Thoracic aorta (tissue), 2 donors: ENCODE measurements at places on chromosomes 4 and X. TPM values are rescaled to one million over a fixed set of nuclear protein-coding genes. Genes with fewer than 3 reads are reported as not detected.

LYAR gene
- 20.7 TPM for total RNA-seq

- DNase-seq, result no peak
Observed at GRCh38 chrX:42975906-42976305, 197.9 kb upstream of the PPP1R2C start.

DNA sequence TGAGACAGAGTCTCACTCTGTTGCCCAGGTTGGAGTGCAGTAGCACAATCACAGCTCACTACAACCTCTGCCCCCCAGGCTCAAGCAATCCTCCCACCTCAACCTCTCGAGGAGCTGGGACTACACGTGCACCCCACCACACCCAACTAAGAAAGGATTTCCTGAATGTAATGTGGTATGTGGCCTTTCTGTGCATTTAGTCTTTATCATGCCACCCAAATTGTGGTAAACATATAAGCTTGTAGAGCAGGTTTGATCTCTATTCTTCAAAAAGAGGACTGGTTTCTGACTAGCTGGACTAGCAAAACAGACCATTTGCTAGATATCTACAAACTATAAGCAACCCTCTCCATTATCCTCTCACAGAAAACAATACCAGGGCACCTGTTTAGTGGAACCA, 33.6 kb downstream of the ELOVL6 start:
- DNase-seq, result no peak

- DNase-seq, result no peak
Observed at GRCh38 chr4:2837904-2838496, 5.6 kb upstream of the ADD1 start.

- no peak for DNase-seq
Observed at GRCh38 chr4:11480683-11481082, 52.0 kb upstream of the HS3ST1 start.

DNA sequence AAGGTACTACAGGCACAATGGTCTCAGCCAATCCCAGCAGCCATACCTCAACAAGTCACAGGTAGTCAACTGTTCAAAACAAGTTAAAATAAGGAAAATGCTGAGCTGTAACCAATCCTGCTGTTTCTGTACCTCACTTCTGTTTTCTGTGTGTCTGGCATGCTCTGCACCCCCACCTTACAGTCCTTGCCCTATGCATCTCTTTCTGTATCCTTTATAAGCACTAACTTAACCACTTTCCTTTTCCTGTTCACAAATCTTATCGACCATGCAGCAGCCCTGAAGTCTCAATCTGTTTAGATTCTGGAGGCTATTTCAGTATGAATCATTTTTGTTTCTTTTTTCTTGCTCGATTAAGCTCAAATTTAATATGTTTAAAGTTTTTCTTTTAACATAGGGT, 12.5 kb upstream of the FAM13A start:
- DNase-seq, result no peak

DNA sequence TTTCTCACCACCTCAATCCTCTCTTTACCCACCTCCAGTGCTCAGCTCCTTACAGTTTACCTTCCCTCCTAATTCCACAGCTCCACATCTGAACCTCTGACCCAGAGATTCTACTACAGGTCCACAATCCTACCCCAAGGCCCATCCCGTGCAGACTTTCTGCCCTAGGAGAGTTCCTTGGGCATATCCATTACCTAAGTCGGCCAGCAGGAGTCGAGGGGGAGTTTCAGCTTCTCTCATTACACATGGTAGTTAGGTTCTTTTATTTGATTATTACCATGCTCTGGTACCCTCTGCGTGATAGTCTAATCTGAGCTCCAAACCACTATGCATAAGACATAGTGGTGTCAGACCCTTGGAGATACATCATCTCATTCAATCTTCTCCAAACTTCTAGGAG, 117.9 kb downstream of the SH3RF1 start:
- DNase-seq, result no peak

DNA sequence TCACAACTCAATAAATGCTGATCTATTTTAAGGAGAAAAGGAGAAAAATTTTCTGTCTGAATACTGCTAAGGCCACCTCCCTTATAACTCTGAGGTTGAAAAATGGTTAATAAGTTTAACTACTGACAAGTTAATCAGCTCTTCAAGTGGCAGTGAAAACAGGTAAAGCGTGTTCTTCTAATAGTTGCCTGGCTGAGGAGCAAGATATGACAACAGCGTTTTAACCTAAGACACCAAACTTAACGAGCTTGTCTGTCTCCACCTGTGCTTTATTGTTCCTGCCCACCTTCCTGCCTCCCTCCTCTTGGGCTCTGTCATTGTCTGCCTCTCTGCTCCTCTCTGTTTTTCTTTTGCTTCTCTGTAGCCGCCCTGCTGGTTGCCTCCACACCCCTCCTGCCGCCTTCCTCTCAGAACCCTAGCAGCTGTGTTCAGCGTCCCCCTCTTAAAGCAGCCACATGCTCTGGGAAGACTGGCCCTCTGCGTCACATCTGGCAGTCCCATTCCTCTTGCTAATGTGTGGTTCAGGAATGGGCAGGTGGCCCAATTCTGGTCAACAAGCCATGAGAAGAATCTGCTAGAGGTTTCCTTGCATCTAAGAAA, 4.3 kb upstream of the TSPAN5 start:
- DNase-seq, result no peak

DNA sequence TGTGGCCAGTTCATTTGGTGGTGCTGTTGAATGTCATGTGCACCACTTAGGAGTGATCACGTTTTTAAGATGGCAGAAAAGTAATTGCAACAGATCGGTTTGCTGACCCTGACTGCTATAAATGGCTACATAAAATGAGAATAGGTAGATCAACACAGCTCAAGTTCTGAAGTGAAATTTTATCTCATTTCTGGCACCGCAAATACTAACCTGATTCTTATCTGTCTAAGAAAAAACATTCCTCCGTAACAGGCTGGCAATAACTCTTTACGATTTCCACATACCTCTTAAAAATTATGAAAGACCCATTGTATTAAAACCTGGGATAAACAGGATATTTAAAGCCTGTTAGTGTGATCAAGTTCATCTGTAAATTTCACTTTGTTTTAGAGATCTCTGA, 387.5 kb downstream of the PDGFC start:
- DNase-seq, result no peak

PAK3 gene
- total RNA-seq, result 11.6 TPM

- DNase-seq, result no peak
Observed at GRCh38 chr4:172348426-172348825, 535.2 kb downstream of the GALNTL6 start.
